Thoracic aorta (tissue), 2 donors: ENCODE measurements at places on chromosomes 5 and 9.

GRCh38 chr5:124704594-124705284 lies 41.7 kb downstream of the ZNF608 start:
- no peak for DNase-seq

DNA sequence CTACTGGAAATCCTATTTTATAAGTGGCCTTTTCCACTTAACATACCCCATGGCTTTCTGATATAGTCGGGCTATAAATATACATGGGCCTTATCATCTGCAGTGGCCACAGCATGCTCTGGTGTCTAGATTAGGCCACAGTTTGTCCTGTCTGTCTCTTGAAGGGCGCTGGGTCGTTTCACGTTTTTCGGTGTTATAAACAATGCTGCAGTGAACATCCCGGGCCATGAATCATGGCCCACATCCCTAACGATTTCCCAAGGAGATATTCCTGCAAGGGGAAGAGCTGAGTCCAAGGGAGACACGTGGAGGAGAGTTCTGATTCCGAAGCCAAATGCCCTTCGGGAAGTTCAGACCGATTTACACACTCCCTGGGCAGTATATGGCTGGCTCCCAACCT lies 8.4 kb downstream of the PLPP7 start:
- no peak for DNase-seq

- DNase-seq, result no peak
Observed at GRCh38 chr9:95468791-95469190, 48.0 kb downstream of the PTCH1 start.

DNA sequence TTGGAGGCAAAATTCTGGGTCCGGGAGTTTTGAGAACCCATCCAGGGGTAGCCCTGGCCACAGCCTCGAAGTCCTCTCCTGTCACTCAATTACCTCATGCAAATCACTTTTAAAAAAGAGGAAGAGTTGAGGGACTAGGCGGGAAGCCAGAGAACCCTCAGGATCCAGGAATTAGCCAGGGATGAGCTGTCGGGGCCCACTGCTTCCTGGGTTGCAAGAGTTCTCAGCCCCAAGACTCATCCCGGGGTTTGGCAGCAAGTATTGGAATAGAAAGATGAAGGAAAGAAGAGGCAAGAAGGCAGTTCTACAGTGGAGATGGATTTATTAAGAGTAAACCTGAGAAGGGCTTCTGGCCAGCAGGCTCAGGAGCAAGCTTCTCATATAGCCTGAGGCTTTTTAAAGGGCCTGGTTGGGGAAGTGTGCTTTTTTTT lies 25.6 kb downstream of the C9orf50 start:
- no peak for DNase-seq

DNA sequence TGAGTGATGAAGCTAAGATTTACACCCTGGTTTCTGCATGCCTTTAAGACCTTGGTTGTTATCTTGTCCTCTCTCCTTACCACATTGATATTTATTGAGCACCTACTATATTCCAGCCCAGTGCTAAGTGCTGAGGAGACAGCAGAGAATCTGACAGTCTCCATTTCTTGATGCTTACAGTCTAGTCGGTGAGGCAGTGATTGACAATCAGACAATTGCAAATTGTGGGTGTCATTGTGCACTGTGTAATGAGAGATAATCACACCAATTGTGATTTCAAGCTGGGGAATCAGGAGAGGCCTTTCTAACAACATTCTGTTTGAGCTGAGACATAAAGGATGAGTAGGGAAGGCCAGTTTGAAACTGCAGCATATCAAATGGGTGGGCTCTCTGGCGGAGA lies 41.7 kb upstream of the PPARGC1B start:
- no peak for DNase-seq

- no peak for DNase-seq
Observed at GRCh38 chr5:173245319-173246134, 10.5 kb upstream of the NKX2-5 start.

DNA sequence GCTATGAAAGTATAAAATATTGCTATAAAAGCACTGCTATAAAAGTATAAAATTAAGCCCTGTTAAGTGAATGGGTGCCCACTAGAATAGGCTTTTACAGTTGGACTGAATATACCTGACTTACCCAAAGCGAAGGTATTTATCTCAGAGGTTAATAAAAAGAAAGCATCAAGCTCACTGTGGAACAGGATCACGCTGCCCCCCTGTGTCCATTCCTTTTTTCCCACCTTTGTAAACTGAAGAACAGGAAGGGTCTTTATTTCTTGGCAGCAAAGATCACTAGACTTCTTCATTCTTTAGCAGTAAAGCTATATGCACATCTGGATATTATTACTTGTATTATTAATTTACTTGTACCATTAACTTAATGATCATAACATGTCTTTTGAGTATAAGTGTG lies 22.1 kb upstream of the PLPP6 start:
- DNase-seq, result no peak

- no peak for DNase-seq
Observed at GRCh38 chr9:98164912-98165311, 27.5 kb downstream of the CORO2A start.

- DNase-seq, result no peak
Observed at GRCh38 chr5:139215107-139215975, 17.2 kb upstream of the SIL1 start.

- DNase-seq, result peak; percentile 50
Observed at GRCh38 chr9:133122935-133123611, 2.0 kb upstream of the RALGDS start.

GRCh38 chr5:76724871-76725270 lies 8.9 kb downstream of the F2R start:
- DNase-seq, result no peak

DNA sequence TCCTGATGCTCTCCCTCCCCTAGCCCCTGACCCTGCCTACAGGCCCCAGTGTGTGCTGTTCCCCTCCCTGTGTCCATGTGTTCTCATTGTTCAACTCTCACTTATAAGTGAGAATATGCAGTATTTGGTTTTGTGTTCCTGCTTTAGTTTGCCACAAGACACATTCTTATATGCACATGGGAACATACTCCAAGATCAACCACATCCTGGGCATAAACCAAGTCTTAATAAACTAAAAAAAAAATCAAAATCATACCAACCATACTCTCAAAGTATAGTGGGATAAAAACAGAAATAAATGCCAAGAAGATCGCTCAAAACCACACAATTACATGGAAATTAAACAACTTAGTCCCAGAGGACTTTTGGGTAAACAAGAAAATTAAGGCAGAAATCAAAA lies 11.2 kb upstream of the ZCCHC9 start:
- DNase-seq, result no peak
